EH (cell line): ENCODE measurements at places on chromosomes 2 and 18.

DNA sequence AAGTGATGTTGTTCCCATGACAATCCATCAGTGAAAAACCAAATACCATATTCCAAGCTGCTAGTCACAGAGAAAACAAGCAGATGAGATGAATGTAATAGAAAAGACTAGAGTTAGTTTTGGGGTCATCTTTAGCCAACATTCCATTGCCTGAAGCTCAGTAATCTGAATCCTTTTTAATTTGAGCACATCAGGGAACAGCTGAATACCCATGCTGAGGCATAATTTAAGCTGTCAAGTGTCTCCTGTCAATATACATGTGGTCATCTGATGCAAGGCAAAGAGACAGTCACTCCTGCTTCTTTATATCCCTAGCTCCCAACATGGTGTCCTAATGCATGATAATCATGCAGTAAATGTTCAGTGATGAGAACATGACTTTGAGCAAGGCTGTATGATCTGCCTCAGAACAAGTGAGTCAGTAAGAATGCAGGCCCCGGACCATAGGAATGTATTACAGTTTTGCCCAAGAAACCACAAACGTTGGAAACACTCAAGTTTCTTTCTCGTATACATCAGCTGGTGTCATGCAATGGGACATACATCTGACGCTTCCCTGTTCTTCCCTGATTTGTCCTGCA, 48.0 kb downstream of the CDK15 start:
- peak; percentile 99 for DNase-seq

- DNase-seq, result no peak
These were observed 26.0 kb downstream of the CROCC2 start for GRCh38 chr2:240932001-240932723.

GRCh38 chr2:10919771-10920621, 8.3 kb downstream of the KCNF1 start:
- no peak for DNase-seq

- peak; percentile 98 for DNase-seq
These were observed 4.6 kb downstream of the MAP3K20 start for GRCh38 chr2:173079973-173080860.

- peak; percentile 89 for DNase-seq
These were observed 1398.3 kb downstream of the DSC3 start for GRCh38 chr18:29644276-29644675.

DNA sequence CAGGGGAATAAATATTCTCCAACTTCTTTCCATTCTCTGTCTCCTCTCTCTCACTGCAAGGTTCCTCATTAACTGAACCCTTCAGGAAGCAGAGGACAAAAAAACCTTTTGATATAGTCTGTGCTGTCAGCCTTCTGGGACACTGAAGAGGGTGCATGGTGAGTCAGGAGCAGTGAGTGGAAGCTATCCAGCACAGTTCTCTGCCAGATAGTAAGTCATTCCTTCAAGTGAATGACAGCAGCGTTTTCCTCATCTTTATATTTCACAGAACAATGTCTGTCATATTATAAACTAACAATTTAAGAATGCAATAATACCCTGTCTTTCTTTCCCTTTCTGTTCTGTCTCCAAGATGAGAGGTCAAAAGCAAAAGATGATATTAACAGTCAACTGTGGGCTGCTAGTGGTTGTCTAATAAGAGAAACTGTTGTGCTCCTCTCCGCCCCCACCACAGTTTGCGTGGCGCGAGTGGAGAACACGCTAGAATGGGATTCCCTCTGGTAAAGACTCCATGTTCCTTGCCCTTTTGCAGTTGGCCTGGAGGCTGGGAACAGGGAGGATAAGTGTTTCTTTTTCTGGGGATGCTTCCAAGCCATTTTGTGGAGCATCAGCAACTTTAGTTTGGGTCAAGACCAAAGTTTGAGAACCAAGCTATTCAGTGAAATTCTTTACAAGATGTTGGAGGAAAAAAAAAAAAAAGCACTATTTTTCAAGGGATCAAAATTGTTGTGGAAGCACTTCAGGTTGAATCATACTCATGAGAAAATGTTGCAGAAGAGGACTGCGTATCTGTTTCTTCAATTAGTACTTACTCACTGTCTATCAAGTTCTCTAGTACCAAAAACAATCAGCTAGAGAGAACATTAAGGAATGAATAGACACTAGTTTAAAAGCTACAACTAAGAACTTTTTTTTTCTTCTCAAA, 430.2 kb downstream of the SETBP1 start:
- peak; percentile 34 for DNase-seq

DNA sequence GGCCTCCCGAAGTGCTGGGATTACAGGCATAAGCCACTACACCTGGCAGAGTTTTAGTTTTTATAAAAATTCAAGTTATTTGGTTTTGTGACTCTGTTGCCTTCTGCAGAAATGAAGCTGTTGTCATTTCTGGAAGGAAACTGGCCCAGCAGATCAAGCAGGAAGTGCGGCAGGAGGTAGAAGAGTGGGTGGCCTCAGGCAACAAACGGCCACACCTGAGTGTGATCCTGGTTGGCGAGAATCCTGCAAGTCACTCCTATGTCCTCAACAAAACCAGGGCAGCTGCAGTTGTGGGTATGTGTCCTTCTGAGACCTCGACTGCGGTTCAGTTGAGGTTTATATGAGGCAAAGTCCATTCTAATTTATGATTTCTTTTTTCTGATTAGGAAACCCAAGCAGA, 7.2 kb downstream of the MTHFD2 start:
- no peak for DNase-seq

DNA sequence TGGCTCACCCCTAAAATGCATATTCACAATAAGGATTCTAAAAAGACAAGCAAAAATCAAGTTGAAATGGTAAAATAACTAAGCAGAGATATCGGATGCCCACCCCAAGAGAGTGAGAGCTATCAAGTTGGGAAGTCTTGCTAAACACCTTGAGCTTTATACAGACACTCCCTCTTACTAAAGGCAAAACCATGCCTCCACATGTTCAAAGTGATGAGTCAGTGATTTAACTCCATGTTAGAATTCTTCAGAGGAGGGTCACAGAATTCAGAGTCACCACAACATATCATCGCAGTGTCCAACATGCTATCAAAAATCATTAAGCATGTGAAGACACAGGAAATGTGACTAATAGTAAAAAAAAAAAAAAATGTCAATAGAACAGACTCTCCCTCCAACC, 20.6 kb upstream of the ST8SIA3 start:
- no peak for DNase-seq

DNA sequence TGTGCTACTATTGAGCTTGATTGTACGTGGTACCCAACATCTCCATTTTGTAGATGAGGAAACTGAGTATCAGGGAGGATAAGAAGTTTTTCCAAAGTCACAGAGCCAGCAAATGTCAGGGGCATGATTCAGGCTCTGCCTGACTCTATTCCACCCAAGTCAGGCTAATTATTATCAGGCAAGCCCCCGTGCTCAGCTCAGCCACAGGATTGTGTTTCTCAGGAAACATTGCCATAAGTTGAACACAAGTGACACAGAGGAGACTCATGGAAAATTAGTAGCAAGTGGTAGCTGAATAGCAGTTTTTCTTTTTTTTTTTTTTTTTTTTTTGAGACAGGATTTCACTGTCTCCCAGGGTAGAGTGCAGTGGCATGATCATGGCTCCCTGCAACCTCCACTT, 260.5 kb downstream of the C1D start:
- peak; percentile 41 for DNase-seq

DNA sequence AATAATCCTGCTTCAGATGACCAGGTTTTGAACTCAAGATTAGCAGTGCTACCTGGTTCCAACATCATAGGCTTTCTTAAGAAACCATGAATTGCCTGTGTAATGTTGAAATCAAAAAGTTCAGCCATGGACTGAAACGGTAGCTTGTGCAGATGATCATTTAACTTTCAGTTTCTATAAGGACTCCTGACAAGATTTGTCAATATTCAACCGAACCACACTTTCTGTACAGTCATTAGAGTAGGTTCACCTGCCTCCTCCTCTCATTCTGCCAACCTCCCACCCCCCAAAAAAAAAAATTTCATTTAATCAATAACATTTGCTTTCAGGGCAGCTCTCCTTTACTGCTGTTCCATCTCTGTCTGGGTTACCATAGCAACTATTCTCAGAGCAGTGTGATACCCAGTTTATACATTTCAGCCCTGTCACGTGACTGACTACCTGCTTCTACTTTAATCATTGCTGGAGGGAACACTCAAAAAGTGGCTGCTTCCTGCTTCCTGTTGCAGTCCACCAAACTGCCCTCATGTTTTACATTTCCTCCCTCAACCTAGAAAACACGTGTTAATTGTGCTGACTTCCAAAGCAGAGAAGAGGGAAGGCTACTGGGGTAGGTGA, 275.5 kb downstream of the SS18 start:
- peak; percentile 23 for DNase-seq

GRCh38 chr18:25052511-25052921, 299.4 kb downstream of the ZNF521 start:
- no peak for DNase-seq

DNA sequence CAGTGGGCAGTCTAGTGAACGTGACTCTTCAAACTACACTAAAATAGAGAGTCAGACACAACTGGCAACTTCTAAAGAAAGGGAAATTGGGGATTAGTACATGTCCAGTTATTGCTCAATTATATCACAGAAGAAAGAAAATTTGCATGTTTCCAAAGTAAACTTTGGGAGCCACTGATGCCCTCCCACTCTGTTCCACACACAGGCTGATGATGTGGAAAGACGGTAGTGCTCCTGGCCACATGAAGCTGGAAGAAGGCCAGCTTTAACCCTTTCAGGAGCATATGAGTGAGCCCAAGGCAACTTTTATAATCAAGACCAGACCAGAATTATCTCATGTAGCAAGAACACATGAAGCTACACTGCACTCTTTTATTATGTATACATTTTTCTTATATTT, 141.0 kb downstream of the NR4A2 start:
- DNase-seq, result no peak

DNA sequence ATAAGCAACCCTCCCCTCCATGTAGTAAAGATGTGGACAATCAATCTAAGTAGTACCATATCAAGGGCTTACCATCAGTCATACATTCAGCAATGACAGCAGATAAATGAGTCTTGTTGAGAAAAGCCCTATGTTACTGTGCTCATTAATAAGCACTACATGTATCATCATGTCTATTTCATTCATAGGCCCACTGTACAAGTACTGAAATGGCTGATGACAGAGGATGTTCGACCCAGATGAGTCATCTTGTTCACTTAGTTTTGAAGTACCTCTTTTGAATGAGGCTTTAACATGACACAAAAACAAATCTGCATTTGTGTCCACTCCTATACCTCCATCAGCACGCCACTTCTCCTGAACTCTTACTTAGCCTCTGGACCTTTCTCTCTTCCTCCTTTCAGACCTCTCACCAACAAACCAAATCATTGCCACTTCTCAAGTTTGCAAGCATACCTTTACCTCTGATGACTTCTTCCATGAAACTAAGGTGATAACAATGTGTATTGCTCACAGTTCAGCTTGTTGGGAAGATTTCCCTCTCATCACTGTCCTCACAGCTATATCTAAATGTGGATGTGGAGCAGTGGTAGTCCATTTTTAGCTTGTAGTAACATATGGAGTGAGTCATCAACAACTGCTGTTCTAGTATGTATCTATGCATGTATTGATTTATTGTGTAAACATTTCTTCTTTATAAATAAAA, 921.0 kb upstream of the SLC39A10 start:
- DNase-seq, result no peak

DNA sequence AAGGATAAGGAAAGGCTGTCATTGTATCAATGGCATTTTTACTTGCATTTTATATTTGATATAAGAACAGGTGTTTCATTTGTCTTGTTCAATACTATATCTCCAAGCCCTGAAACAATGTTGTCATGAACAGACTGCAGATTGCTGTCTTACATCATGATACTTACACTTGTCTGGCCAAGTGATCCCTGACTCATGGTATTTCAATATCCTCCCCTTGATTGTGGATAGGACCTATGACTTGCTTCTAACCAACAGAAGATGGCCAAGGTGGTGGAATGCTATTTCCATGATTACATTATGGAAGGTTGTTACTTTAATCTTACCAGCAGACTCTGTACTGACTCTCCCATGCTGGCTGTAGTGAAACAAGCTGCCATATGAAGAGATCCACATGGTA, 471.1 kb downstream of the CCDC85A start:
- peak; percentile 7 for DNase-seq

DNA sequence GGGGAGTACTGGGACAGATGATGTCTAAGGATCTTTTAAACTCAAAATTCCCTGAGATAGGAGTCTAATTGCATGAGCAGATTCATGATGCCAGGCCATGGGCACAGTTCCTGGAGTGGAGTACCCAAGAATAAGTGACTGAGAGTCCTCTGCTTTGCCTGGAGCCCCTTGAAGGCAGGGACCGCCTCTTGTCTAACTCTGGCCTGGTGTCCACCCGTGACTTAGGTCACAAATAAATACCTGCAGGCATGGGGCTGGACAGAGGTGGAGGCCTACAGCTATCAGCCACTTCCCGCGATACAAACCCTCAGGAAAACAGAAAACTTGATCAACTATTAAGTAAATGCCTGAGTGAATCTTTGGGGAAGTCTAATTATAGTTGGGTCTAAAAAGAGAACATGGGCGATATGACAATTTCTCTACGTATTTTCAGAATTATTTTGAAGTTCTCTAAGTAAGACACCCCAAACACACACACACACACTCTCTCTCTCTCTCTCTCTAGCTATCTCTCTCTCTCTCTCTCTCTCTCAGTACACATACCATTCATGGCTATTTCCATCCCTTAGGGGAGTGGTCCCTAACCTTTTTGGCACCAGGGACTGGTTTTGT, 1.8 kb upstream of the WIPF1 start:
- no peak for DNase-seq

DNA sequence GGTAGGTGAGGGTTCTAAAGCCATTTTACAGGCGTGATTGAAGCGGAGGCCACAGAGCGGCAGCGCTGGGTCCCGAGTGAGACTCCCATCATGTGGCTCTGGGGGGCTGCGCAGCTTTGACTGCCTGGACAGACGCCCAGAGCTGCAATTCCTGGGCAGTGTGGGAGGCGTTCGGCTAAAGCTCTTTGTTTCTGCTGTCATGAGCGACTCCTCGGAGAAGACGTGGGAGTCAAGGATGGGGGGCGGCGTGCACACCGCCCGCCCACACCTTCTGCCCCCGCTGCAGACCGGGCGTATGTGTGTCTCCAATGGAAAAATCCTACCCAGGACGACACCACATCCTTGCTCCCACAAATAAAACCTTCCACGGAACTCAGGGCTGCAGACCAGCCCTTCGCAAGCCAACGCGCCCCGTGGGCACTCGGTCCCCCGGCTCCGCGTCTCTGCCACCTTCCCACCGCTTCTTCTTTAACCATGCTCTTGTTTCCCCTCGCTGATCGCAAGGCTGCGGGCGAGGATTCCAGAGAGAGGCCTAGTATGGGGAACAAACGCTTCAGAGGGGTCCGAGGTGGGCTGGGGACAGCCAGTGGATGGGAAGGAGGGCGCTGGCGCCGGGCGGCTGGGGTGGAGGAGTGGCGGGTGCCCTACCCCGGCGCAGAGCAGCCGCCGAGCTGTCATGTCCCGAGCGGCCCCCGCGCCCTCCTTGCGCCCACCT, 680 bp upstream of the LBH start:
- DNase-seq, result peak; percentile 66

GRCh38 chr18:76234676-76235060, 260.4 kb downstream of the ZNF516 start:
- no peak for DNase-seq

DNA sequence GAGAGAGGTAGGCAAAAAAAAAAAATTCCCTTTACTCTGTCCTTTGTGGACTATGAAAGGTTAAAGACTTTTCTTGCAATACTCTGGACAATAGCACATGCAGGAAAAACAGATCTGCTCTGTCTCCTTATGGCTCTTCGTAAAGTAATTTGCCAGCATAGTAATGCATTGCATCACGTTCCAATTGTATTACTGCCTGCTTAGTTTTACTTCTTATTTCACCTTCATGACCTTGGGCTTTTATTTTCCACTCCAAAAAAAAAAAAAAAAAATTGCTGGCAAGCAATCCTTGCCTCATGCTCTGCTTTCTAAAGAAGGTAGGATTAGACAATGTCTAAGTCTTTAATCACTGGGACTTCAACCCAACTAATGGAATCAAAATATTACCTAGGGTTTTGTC, 1802.7 kb downstream of the SUCLG1 start:
- DNase-seq, result no peak
